Inflammatory macrophage treated with lipopolysaccharide for 4 hours (primary cell): ENCODE measurements at places on chromosomes 16 and 17.

- DNase-seq, result no peak
These were observed 2.4 kb downstream of the OSGIN1 start for GRCh38 chr16:83955218-83956130.

DNA sequence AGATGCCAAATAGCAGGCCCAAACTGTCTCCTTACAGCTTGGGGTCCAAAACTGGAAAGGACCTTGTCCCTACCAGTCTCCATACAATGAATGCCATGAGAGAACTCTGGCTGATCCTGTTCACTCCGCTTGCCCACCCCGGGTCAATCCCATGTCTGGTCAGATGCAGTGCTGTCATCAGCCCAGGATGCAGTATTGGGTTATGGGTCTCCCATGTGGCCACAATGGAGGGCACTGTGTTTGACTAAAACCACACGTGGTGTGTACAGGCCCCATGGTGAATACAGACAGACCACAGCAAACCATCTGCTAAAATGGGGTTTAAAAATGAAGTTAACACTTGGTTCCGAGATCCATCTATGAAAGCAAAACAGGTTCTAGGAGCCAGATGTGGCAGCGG is 20.4 kb downstream of the TRIM16 start:
- DNase-seq, result no peak

DNA sequence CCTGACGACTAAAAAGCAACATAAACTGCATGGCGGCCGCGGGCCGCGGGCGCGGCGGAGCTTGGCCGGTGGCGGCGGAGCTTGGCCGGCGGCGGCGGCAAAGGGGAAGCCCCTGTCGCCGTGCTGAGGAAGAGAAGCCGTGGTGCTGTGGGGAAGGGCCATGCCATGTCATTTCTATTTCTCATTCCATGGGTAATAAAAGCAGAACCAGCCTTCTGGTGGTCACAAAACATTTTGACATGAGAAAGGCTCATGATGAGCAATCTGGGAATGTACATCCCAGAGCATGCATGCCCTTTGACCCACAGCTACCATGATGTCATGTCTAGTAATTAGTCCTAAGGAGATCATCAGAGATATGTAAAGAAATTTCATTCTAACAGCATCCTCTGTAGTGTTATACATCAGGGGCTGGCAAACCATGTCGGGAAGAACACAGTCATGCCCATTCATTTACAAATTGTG is 23.9 kb upstream of the HEATR6 start:
- peak; percentile 97 for DNase-seq

- DNase-seq, result no peak
These were observed 325.2 kb downstream of the HS3ST4 start for GRCh38 chr16:26016989-26017388.

GRCh38 chr17:51833620-51834019 is 324.9 kb downstream of the CA10 start:
- DNase-seq, result no peak

DNA sequence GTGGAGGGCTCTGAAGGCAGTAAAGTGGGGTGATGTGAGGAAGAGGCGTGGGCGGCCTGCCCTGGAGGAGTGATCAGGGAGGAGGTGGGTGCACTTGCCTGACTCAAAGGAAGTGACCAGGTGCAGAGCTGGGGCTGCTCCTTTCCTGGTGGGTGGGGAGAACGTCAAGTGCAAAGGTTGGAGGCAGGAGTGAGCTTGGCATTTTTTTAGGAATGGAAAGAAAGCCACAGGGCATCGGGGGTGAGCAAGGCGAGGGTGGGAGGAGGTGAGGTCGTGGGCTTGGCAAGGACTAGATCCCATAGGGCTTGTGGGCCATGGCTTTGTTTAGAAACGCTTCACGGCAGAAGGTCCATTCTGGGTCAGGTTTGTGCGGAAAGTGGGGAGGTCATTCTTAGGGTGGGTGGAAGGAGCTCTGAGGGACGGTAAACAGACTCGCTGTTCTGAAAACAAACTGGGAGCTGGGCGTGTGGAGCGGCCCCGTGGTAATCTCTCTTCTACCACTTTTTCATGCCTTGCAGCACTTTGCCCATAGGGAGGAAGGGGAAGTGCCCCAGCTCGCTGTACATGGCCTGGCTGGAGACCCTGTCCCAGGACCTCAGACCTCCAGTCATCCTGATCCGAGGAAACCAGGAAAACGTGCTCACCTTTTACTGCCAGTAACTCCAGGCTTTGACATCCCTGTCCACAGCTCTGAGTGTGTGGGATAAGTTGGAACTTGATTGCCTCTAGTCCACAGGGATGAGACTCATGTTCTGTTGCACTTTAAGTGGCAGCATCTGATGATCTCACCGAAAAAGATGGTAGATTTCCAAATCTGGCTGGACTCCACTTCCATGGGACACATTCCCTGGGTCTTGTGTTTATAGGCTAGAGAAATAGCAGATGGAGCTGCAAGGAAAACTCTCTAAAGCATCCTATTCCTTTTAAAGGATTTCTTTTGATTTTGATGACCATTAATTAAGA is 18.9 kb upstream of the HERPUD1 start:
- no peak for DNase-seq

GRCh38 chr16:28917095-28917494 is 7.9 kb downstream of the RABEP2 start:
- no peak for DNase-seq

- DNase-seq, result no peak
These were observed 111.4 kb upstream of the CDC42EP4 start for GRCh38 chr17:73423159-73423715.
